ENCODE measurements at places on chromosomes 3 and 15.

GRCh38 chr15:50164458-50164857 is 17.5 kb upstream of the SLC27A2 start:
- no peak for DNase-seq

- DNase-seq = no peak
These were observed 135.8 kb upstream of the ABHD17C start for GRCh38 chr15:80559320-80559693.

DNA sequence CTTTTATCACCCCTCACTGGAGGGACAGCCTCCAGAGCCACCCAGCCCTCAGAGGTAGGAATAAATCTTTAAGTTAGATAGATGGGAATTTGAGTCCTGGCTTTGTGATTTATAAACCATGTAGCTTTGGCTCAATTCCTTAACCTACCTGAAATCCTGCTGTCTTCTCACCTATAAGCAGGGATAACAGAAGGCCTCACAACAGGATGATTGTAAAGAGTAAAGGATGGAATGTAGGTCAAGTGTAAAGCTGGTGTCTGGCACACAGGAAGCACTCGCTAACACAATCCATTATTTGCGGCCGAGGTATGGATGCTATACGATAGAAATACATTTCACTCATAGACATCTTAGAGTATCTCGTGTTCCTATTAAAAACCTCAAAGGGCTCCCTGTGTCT is 162.9 kb upstream of the LRTM1 start:
- DNase-seq = no peak

GRCh38 chr3:58529516-58530353 is 7.3 kb downstream of the ACOX2 start:
- DNase-seq = no peak

GRCh38 chr3:48426401-48426909 is 3.4 kb downstream of the PLXNB1 start:
- DNase-seq = no peak

- no peak for DNase-seq
These were observed 67.0 kb upstream of the TNFAIP8L3 start for GRCh38 chr15:51161491-51162220.

- no peak for DNase-seq
These were observed 37.7 kb upstream of the PARP14 start for GRCh38 chr3:122642935-122643334.
